MCF 10A (cell line): ENCODE measurements at places on chromosomes 5 and 9. TPM values are rescaled to one million over a fixed set of nuclear protein-coding genes. Genes with fewer than 3 reads are reported as not detected.
A peak's percentile ranks its signal among the peaks of the same experiment; 100 is the strongest.

- DNase-seq, result no peak
Measured at GRCh38 chr5:111132731-111133435, 40.7 kb downstream of the WDR36 start.

DNA sequence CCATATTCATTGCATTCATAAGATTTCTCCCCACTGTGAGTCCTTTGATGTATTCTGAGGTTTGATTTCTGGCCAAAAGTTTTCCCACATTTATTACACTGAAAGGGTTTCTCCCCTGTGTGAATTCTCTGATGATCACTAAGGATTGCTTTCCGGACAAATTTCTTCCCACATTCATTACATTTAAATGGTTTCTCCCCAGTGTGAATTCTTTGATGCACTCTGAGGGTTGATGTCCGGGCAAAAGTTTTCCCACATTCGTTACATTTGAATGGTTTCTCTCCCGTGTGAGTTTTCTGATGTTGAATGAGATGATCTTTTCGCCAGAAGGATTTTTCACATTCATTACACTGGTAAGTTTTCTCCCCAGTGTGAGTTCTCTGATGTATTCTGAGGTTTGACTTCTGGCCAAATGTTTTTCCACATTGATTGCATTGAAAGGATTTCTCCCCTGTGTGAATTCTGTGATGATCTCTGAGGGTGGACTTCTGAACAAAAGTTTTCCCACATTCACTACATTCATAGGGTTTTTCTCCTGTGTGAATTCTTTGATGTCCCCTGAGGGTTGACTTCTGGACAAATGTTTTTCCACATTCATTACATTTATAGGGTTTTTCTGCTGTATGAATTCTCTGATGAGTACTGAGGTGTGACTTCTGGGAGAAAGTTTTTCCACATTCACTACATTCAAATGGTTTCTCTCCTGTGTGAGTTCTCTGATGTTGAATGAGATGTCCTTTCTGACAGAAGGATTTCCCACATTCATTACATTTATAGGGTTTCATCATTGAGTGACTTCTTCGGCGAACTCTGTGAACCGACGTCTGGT lies 18.8 kb downstream of the ZNF510 start:
- DNase-seq, result peak; percentile 6

DNA sequence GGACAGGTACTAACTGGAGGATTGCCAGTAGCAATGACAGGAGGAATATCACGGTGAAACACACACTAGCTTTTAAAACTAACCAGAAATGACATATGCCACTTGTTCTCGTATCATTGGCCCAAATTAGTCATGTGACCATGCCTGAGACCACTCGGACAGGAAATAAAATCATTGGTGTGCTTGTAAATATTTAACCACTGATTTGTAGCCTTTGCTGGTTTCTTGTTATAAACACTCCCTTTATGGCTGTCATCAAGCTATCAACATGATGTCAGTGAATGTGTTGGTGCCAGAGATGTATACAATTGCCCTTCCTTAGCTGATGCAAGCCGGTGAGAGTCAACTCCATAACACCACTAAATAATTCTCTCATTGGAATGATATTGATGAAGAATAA lies 123.7 kb upstream of the ANKH start:
- no peak for DNase-seq

DNA sequence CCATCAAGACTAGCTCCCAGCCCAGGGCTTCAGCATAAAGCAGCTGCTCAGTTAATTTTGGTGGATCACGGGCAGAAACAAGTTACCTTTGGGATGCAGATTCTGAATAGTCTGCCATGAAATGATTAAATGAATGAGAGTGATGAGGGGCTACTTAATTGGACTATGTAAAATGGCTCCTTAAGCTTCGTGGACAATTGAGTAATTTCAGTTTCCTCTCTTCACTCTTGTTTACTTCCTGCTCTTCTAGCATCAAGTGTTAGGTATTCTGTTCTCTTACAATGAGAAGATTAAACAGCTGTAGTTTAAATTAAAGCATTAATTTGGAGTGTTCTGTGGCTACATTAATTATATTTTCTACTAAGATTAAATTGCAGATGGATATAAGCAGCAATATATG lies 28.1 kb downstream of the PIK3R1 start:
- DNase-seq, result no peak

DNA sequence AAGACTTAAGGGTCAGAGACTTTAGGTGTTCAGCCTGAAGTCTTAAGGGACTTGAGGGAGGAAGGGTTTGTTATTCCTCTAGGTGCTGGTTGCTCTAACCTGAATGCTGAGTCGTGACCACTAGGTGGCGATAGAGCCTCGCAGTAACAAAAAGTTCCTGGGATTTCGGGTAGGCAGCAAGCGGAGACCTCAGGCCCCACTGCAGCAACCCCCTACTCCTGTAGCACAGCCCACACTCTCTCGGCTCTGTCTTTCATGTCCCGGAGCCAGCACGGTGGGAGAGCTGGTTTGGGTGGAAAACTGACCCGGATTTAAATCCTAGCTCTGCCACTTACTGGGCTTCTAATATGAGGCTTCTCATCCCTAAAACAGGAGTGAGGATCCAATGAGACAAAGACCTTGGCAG lies 100.3 kb upstream of the PANK3 start:
- peak; percentile 84 for DNase-seq

- no peak for DNase-seq
Measured at GRCh38 chr9:70625078-70625477, 210.6 kb upstream of the KLF9 start.

DNA sequence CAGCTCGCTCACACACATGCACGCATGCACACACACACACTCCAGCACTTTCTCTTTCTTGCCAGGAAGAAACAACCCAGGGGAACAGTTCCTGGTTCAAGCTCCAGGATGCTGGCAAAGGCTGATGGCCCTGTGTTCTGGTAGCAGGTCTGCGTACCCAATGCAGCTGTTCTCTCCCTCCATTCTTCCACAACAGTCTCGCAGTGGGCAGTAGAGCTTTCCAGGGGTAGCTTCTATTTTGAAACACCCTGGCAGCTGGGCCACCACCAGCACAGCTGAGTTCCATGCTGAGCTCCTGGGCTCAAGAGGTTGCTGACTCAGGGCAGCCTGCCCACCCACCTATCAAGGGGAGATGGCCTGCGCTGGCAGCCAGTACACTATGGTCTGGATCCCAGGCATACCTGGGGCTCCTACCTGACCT lies 4.7 kb downstream of the VDAC1 start:
- no peak for DNase-seq

GRCh38 chr5:124193371-124193789 lies 553.1 kb downstream of the ZNF608 start:
- peak; percentile 86 for DNase-seq

DNA sequence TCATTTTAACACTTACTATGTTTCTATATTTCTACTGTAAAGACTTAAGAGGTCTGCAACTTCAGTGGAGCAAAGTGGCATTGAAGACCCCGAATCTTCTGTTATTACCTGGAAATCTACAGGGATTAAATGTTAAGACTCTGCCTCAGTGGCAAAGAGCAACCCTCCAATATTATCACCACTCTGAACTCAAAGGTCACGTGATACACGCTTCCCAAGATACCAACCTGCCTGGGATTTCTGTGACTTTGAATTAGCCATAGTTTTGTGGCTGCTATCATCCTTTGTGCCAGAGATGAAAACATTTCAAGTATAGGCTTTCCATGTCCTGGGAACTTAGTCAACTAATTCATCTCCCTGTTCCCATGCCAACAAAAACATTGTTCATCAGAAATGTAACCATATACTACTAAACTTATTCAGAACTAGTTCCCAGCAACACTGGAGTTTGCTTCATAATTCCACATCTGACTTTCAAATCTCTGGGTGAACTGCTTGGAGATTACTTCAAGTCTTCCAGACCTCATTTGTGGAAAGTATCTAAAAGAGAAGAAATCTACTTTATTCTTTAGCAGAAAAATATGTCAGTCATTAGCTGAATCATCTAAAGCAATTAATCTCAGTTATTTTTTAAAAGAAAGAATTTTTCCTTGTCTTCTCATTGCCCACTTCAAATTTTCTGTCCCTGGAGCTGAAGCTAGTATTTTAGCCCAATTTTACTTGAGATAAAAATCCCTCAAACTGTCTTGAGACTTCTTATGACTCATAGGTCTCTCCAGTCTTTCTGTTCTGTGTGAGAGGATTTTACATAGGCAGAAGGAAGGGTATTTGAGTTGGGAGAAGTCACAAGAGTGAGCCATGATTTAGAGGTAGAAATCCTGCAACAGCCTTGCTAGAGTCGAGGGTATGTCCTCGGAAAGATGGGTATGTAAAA lies 83.0 kb downstream of the ZNF462 start:
- DNase-seq, result peak; percentile 73

Gene MXD3
- total RNA-seq, result 8.4 and 13.2 TPM in 2 replicates

Gene GPR150
- total RNA-seq, result not detected in 2 replicates

Gene ZDHHC21
- total RNA-seq, result 9.9 and 10.5 TPM in 2 replicates

Gene TMOD1
- 0.26 TPM in 1 of 2 replicates, not detected in the other for total RNA-seq

Gene AJM1
- 5.6 and 5.7 TPM in 2 replicates for total RNA-seq
